ENCODE measurements at places on chromosomes 11 and 22.

DNA sequence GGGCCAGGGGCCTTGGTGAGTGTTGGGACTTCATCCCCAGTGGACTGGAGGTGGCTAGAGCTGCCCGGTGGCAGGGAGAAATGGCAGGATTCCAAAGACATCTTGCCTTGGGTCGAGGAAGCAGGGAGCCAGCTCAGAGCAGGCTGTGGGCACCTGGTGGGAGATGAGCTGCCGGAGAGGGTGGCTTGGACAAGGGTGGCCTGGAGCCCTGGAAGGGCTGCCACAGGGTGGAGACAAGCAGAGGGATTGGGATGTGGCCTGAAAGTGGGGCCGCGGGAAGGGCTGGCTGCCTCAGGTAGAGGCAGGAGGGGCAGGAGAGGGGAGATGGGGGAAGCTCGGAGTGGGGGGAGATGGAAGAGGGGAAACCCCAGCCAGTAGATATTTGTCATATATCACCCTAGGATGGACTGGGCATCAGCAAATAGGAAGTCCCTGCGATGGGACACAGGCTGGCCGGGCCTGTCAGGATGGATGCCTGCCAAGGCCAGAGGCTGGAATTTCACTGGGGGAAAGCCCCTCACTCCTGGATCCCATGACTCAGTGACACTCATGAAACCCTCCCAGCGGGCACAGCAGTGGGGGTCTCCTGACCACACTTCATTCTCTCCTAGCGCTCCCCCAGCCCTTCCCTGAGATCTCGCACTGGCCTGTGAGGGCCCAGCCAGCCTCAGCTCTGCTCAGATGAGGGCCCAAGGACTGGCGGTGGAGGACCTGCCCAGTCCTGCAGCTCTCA, 72.0 kb upstream of the SHISAL1 start:
- no peak for DNase-seq

GRCh38 chr11:36012455-36012854, 68.6 kb downstream of the LDLRAD3 start:
- peak; percentile 44 for DNase-seq

GRCh38 chr11:12066056-12066798, 44.2 kb upstream of the MICAL2 start:
- DNase-seq = no peak

DNA sequence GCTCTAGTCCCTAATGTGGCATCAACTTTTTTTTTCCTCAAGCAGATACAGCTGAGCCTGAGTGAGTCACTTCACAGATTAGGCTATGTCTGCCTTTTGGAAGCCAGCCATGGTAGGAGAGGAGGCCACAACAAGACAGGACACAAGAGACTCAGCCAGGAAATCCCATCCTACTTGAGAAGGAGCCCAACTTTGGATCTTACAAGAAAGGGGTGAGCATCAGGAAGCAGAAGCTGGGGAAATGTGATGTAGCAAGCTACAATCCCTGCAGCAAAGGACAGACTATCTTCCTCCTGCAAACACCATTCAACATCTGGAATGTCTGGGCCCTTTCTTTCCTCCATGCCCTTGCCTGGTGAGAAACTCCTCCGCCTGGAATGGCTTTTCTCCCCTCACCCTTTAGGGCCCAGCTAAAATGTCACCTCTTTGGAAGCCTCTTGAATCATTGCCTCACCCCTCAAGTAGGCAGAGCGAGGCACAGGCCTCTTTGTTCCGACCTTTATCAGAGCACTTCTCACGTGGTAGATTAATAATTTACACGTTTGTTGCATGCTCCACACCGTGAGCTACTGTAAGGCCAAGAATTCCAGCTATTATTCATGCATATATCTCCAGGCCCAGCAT, 156.4 kb upstream of the PITPNB start:
- no peak for DNase-seq

DNA sequence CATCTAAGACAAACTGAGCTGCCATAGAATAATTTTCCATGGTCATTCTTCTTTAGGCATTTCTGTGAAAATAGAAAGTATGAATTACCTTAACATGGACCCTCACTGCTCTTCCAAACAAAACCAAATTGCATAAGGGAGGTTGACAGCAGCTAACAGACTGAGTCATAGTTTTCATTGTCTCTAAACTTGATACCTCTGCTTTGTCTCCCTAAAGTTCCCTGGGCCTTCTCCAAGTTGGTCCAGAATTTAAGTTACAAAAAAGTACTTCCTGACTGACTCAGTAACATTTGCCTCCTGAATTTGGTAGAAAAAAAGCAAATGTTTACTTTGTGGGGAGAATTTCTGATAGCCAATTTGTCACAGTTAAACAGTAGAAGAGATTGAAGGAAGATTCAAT, 3.0 kb downstream of the OR8D1 start:
- no peak for DNase-seq

GRCh38 chr11:134245434-134245833, 7.7 kb downstream of the THYN1 start:
- DNase-seq = no peak

GRCh38 chr22:39926753-39927152, 25.9 kb downstream of the GRAP2 start:
- no peak for DNase-seq

GRCh38 chr11:112614605-112615004, 346.6 kb upstream of the NCAM1 start:
- no peak for DNase-seq

DNA sequence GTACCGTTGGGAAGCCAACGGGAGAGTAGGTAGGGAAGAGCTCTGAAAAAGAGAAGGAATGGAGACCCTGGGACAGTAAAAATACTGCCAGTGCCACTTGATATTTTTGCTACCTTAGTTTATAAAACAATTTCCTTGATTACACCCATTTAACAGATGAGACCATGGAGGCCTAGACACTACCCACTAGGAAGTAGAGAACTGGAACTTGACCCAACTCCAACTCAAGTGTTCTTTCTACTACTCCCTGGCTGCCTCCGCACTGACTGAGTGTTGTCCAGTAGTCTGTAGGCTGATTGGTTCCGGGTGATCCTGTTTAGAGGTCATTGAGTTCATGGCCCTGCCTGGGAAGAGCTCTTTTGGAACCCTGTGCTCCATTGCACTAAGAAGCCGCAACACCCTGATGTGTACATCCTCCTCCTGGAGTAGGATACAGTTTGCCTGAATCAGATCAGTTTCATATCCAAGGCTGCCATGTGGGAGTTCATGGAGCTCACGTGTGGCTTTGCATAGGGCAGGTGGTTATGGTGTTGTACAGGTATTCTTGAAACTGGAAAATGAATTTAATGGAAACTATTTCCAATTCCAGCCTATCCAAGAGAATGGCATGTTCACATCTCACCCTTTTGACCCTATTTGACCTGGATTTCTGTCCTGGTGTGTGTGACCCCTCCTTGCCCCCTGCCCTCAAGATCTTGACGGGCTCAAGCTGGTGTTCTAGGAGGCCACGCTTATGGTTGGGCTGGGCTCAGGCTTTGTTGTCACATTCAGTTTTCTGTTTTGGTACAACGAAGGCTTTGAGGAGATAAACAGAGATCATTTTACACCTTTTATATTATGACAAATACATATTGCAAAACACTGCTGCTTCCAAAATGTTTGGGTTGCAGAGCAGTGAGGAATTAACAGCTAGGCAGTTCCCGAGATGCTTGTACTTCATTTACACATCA, 102.2 kb upstream of the NNMT start:
- no peak for DNase-seq

DNA sequence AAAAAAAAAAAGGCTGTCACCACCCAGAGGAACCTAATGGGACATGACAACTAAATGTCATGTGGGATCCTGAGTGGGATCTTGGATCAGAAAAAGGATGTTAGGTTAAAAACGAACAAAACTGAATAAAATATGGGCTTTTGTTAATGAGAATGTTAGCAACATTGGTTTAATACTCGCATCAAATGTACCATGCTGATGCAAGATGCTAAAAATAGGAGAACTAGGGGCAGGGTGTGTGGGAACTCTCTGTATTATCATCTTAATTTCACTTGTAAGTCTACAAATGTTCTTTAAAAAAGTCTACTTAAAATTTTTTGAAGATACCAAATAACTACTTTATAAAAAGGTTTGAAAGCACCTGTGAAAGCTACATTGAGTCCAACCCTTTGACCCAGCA, 88.8 kb upstream of the PRR5 start:
- no peak for DNase-seq

GRCh38 chr11:20000351-20001134, 159.7 kb downstream of the DBX1 start:
- no peak for DNase-seq

DNA sequence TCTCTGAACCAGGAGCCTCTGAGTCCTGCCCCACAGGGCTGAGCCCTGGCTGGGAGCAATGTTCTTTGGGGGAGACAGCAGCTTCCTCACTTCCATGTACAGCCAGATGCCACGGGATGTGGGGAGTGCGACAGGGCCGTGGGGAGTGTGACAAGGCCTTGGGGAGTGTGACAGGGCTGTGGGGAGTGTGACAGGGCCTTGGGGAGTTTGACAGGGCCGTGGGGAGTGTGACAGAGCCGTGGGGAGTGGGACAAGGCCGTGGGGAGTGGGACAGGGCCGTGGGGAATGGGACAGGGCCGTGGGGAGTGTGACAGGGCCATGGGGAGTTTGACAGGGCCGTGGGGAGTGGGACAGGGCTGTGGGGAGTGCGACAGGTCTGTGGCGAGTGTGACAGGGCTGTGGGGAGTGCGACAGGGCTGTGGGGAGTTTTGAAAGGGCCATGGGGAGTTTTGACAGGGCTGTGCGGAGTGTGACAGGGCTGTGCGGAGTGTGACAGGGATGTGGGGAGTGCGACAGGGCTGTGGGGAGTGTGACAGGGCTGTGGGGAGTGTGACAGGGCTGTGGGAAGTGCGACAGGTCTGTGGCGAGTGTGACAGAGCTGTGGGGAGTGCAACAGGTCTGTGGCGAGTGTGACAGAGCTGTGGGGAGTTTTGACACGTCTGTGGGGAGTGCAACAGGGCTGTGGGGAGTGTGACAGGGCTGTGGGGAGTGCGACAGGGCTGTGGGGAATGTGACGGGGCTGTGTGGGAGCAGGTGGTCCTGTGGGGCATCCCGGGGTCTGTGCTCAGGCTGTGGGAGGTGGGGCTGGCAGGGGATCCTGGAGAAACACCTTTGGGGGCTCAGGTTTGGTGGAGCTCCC, 6.6 kb upstream of the KRTAP5-6 start:
- no peak for DNase-seq

- DNase-seq = no peak
These were observed 57.9 kb downstream of the UVRAG start for GRCh38 chr11:75872887-75873416.

GRCh38 chr11:94681140-94681539, 87.0 kb upstream of the AMOTL1 start:
- no peak for DNase-seq

DNA sequence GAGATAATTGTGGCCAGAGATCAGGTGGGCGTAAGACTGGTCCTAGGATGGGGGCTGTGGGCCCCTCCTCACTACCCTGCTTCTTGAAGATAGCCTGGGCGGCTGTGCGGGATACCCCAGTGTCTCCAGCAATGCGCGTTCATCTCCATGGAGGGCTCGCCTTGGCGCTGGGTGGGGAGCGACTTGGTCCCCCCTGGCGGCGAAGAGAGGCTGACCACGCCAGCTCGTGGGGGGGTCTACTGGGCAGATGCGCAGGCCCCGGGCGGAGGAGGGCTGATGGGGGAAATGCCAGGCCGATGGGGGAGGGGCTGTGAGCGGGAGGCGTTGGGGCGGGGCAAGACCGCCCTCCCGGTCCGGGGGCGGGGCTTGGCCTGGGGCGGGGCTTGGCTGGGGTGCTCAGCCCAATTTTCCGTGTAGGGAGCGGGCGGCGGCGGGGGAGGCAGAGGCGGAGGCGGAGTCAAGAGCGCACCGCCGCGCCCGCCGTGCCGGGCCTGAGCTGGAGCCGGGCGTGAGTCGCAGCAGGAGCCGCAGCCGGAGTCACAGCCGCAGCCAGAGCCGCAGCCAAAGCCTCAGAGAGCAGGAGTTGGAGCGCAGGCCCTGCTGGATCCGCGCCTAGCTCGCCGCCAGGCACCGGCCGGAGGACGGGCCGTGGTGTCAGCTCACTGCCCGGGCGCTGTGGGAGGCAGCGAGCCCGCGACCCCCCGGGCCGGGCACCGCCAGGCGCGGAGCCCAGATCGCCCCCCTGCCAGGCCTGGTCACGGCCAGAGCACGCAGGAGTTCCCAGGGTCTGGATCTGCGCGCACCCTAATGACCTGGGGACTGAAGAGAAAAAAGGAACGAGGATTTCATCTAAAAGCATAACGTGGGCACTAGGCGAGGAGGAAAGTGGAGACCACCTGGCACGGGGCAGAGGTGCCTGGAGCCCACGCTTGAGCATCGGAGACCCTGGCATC, at the start of gene SLC35E4:
TSS of gene SLC35E4 (plus strand) at position 509 of the 953 bp plus-strand sequence. CDS start 670 bp downstream, outside the sequence.
- peak; percentile 91 for DNase-seq

GRCh38 chr22:37497062-37497599, 10.9 kb upstream of the MFNG start:
- DNase-seq = no peak

DNA sequence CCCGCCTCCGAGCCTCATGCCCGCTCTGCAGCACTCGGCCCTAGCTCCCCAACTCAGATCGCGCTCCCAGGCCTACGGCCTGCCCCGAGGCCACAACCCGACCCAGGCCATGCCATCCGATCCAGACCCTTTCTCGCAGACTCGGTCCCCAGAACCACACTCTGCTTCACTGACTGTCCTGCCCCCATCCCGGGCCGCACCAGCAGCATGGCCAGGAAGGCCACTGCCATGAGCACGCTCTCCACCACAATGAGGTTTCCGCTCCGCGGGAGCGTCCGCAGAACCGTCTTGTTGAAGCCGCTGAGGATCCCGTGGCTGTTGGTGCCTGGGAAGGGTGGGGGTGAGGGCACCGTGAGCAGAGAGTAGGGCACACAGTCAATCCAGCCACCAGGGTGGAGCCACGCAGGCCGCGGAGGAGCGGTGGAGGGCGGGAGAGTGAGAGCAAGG, 6.4 kb downstream of the UNC93B1 start:
- no peak for DNase-seq

GRCh38 chr11:78870655-78871054, 296.0 kb upstream of the NARS2 start:
- no peak for DNase-seq

GRCh38 chr11:45270946-45271716, 15.0 kb downstream of the SYT13 start:
- DNase-seq = no peak

GRCh38 chr11:68651208-68651984, 32.9 kb upstream of the GAL start:
- DNase-seq = no peak

DNA sequence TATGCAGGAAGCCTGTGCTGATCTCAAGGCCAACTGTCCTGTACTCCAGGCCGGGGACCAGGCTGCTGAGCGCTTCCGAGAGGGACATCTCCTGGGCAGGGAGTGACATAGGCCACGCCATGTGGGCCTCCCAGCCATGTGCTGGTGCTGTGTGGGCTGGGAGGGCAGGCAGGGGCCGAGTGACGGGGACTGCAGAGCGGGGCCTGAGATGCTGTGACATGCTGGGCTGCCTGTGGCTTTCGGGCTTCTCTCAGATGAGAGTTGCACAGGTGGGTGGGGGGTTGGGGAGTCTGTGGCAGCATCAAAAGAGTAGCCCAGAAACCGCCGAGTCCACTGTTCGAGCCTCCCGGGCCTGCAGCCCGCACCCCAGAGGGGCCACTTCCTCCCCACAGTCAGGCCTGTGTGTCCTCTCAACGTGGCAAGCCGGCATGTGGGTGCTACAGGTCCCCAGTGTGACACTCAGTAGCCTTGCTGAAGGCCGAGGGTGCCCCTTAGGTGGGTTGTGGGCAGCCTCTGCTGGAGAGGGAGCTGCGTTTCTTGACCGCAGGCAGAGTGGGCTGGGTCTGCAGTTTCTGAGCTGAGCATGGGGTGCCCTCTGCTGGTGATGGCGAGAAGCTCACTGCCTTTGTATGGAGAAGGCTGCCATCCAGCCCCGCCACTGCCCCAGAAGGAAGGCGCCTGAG, 101.2 kb downstream of the BCR start:
- peak; percentile 77 for DNase-seq

- no peak for DNase-seq
These were observed 65.0 kb upstream of the HORMAD2 start for GRCh38 chr22:30015229-30015797.

- DNase-seq = no peak
These were observed 90.5 kb upstream of the ARHGAP32 start for GRCh38 chr11:129282634-129283033.
